Activated CD4-positive, alpha-beta T cell treated with anti-CD3 and anti-CD28 coated beads, Interleukin-2, amount 50 U/mL, for 24 hours (primary cell): ENCODE measurements at places on chromosomes 3 and 15.

- no peak for DNase-seq
These were observed 667 bp upstream of the KLHDC8B start for GRCh38 chr3:49170744-49171118.

- no peak for DNase-seq
These were observed 6.9 kb downstream of the CORO2B start for GRCh38 chr15:68585574-68586273.

- no peak for DNase-seq
These were observed 87.3 kb downstream of the PGPEP1L start for GRCh38 chr15:98920091-98920880.

GRCh38 chr3:122356402-122356801, 26.6 kb downstream of the MIX23 start:
- no peak for DNase-seq

GRCh38 chr3:65130782-65131181, 443.0 kb upstream of the ADAMTS9 start:
- no peak for DNase-seq

DNA sequence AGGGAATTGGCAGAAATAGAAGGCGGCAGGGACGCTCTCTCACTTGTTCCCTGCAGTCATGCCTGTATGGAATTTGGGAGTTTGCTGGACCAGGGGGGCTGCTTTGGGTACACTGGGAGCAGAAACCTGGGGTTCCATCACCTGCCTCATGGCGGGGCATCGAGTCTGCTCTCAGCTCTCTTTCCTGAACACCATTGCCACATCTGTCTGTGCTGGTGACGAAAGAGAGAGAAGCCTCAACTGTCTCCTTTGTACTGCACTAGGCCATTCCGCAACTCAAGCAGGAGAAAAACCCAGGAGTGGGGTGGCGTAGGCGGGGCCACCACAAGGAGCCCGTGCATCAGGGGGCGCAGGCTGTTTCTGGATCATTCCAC, 14.0 kb downstream of the TMEM158 start:
- DNase-seq = no peak

DNA sequence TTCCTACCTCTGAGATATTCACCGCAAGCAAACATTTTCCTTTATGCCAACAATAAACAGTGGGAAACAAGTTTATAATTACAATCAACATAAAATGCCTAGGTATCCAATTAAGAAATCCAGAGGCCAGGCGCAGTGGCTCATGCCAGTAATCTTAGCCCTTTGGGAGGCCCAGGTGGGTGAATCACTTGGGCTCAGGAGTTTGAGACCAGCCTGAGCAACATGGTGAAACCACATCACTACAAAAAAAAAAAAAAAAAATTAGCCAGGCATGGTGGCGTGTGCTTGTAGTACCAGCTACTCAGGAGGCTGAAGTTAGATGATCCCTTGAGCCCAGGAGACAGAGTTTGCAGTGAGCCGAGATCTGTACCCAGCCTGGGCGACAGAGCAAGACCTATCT, 17.3 kb downstream of the TBC1D2B start:
- no peak for DNase-seq

DNA sequence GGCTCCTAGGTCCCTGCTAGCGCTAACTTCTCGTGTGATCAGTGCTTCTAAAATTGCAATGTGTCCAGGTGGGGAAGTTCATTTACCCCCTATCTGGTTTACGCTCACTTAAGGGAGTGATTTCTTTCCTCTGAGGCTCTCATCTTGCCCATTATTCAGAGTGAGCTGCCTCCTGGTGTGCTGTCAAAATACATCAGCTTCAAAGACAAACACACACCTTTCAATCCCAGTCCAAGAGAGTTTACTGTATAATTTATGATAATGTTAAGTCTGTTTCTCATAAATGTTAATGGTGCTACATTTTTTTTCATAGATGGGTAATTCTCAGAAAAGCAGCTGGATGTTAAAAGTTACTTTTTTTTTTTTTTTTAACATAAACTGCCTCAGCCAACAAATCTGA, 112.3 kb downstream of the RORA start:
- no peak for DNase-seq

GRCh38 chr3:155646669-155647068, 98.2 kb downstream of the PLCH1 start:
- no peak for DNase-seq

DNA sequence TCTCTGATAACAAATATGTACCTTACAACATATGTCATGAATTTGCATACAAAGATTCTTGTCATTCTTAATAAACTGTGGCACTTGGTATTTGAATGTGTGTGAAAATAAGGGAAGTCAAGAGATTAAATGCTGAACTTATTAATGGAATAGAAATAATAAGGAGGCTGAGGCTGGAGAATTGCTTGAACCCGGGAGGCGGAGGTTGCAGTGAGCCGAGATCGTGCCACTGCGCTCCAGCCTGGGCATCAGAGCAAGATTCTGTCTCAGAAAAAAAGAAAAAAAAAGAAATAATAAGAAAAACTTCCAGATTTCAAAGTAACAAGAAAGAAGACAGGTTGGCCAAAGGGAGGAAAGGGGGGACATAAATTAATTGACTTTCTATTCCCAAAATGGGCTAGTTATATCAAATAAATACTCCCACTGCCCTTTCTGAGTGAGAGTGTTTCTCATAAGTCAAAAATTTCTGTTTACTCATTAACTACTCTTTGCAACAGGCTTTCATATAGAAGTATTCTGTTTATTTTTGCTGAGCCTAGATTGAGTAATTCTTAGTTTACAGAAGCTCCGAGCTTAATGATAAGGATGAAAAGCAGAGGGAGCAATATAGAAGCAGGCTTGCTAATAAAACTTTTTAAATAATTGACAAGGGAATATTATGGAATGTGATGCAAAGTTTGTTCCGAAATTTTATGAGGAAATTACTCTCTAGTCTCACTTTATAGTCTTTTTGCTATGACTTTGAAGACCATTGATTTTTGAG, 25.6 kb downstream of the KNG1 start:
- no peak for DNase-seq

GRCh38 chr3:153339065-153339464, 177.0 kb downstream of the RAP2B start:
- DNase-seq = no peak

DNA sequence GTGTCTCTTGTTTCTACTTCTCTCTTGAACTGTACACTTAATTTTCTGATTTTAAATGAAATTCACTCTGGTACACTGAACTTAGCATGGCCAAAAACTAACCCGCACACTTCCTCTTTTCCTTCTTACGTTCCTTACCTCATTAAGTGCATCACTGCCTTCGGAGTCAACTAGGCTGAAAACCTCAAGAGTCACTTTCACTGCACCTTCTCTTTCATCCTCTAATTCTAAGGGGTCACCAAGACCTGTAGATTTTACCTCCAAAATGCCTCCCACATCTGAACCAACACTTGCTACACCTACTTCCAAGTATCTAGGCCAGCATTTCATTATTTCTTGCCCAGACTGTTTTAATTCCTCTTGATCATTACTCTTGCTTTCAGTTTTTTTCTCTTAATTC, 6.6 kb downstream of the CBLB start:
- DNase-seq = no peak

DNA sequence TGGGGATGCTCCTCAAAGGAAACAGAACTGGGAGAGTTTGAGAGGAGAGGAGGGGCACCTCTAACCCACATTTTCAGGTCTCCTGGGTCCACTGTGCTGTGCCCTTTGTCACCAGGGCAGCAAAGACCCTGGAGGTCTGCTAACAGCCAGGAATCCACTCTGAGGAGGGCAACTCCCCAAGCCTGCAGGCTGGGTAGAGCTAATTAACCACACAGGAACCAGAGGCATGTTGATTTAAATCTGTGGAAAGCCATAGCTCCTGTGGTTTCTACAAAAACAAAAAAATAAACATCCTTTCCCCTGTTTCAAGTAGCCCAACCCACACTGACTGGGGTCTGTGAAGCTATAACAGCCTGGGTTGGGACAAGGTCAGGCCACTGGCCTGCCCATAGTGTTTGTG, 2.2 kb upstream of the BSN start:
- no peak for DNase-seq

DNA sequence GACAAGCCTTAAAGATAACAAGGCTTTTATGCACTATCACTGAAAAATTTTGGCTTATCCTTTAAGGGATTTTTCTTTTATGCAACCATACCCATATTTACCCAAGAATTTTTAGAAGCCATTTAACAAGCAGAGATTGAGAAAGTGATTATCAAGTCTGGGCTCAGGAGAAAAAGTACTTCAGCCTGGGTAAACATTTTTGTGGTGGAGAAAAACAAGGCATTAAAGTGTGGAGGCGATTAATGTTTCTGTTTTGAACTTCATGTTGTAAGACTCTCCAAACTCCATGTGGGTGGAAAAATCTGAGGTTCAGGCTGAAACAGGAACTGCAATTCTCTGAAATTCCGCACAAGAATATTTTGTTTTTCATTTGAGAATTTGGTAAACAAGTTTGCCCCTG, 260.4 kb upstream of the KCNMB2 start:
- DNase-seq = no peak

GRCh38 chr3:106829206-106829605, 548.0 kb upstream of the CCDC54 start:
- DNase-seq = no peak

- no peak for DNase-seq
These were observed 5.5 kb downstream of the TM2D3 start for GRCh38 chr15:101646672-101647071.
